ENCODE measurements at places on chromosomes 2 and 18.

DNA sequence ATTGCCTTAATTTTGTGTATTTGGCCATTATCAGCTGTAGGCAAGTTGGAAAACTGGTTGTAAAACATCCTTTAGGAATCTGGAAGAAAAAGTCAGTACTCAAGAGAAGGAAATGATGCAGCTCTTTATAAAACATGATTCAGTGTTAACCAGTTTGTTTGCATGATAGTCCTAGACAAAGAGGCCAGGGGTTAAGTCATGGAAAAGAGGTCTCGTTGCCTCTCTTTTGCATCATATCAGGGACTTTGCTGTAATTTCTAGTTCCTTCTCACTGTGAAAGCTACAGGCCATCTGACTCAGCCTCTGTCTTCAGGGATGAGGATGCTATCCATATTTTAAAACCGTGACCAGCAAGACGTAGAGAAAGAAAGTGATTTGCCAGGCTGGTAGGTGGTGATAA is 38.0 kb downstream of the NPAS2 start:
- DNase-seq, result no peak

- DNase-seq, result no peak
These were observed 4.1 kb upstream of the RMP24 start for GRCh38 chr18:35968278-35968880.

GRCh38 chr2:168730344-168730743 is 72.1 kb upstream of the NOSTRIN start:
- DNase-seq, result no peak

- DNase-seq, result no peak
These were observed 125.4 kb downstream of the TPO start for GRCh38 chr2:1538663-1539062.

DNA sequence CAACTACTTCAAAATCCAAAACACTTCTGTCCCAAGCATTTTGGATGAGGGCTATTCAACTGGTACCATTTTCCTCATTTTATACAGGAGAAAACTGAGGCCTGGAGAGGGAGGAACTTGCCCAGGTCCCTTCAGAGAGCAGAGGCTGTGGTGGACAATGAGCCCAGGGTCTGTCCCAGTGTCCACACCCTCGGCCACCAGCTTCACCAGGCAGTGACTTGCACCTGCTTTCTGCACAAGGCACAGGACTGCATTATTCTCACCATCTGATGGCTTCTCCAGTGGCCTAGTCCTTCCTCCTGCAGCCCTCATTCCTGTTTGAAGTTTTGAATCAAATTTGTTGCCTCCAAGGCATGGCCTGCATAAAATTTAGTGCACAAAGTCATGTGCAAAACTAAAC is 53.3 kb downstream of the RNF144A start:
- no peak for DNase-seq

GRCh38 chr18:75544051-75544481 is 116.6 kb upstream of the SMIM21 start:
- DNase-seq, result no peak

DNA sequence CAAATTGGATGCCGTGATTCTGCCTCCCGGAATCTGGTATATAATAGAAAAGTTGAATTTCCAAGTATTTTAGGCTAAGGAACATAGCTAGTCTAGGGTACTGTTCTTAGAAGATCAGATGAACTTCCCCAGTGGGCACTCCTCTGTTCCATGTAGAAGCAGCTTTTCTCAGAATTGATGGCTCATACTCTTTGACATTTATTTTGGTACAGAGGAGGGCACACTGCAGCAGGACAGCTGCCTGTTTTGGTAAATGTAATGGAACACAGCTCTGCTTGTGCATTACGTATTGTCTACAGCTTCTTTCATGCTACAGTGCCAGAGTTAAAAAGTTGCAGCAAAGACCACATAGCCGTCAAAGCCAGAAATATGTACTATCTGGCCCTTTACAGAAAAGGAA is 10.8 kb downstream of the YPEL5 start:
- DNase-seq, result no peak

DNA sequence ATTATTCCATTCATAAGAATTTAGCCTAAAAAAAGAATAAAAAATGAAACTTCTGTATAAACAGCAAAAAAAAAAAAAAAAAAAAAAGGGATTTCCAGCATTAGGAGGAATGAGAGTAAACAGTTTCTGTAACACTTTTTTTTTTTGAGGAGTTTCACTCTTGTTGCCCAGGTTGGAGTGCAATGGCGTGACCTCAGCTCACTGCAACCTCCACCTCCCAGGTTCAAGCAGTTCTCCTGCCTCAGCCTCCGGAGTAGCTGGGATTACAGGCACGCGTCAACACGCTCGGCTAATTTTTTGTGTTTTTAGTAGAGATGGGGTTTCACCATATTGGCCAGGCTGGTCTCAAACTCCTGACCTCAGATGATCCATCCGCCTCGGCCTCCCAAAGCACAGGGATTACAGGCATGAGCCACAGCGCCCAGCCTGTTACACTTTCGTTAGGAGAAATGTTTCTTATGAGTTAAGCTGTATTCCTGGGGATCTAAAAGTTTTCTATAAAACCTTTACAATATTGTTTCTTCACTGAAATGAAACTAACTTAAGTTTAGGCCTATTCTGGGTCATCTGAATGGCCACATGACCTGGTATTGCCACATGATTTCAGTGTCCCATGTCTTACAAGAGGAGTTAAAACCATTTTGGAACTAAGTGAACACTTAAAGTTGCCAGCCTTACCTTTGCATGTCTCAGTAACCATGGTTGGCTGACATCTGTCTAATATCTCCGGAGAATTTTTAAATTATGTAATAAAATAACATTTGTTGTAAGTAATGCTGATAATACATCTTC is 17.5 kb downstream of the SMAD2 start:
- no peak for DNase-seq

DNA sequence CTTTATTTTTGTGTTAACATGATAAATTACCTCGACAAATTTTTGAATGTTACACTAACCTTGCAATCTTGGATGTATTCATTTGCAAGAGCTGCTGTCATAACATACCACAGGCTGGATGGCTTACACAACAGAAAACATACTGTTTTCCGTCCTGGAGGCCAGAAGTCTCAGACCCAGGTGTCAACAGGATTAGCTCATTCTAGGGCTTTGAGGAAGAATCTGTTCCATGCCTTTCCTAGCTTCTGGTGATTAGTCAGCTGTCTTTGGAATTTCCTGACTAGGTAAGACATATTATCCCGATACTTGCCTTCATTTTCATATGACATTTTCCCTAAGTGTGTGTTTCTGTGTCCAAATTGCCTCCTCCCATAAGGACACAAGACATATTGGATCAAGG is 188.6 kb upstream of the CDH19 start:
- DNase-seq, result no peak

- no peak for DNase-seq
These were observed 682.0 kb downstream of the SATB2 start for GRCh38 chr2:198775737-198776136.

- DNase-seq, result no peak
These were observed 56.8 kb downstream of the SOX11 start for GRCh38 chr2:5748946-5749345.

- peak; percentile 3 for DNase-seq
These were observed 41.1 kb downstream of the LDAH start for GRCh38 chr2:20781656-20782265.

DNA sequence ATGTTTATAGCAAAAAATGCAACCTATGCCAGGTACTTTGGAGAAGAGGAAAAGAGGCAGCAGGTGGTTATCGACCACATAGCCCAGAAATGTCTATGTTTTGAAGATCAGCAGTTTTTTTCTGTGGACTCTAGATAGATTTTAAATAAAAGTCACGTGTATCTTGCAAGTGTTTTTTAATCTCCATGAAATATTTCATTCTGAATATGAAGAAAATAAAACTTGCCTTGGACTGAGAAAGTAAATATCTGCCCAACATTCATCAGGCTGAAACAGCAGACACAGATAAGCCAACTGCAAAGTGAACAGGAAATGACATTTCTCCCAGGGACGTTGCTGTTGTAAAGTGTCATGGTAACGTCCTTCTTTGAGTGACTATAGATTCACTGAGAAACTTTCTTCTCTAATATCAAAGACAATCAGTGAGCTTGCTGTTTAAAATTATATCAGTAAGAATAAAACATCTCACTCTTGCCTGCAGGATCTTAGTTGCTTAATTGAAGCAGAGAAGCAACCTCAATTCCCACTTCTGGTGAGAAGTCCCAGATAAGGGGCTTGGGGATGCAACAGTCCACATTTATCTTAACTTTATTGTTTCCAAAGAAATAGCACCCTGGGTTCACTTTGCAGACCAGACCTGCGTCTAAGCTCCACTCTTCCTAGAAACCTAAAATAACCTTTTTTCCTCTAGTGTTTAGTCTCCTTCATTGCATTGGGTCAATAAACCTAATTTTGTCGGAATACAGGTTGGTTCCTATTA is 6.3 kb downstream of the MYOM1 start:
- no peak for DNase-seq

GRCh38 chr2:69589973-69590652 is 53.4 kb downstream of the AAK1 start:
- no peak for DNase-seq

- DNase-seq, result no peak
These were observed 40.6 kb upstream of the TFPI start for GRCh38 chr2:187594801-187595200.

- DNase-seq, result peak; percentile 54
These were observed 13.3 kb upstream of the RAB17 start for GRCh38 chr2:237603718-237604362.

- DNase-seq, result no peak
These were observed 312.3 kb upstream of the KCNJ3 start for GRCh38 chr2:154386186-154386585.

DNA sequence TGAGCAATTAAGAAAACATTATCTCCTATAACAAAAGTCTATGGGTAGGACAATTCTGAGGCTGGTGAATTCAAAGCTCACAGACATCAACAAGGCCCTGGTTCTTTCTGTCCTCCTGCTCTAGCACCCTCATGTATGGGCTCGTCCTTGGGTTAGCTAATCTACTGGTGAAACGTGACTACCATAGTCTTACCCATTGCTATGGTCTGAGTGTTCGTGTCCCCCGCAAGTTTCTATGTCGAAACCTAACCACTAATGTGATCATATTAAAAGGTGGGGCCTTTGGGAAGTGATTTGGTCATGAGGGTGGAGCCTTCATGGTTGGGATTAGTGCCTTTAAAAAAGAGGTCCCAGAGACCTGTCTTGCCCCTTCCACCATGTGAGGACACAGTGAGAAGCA is 564.7 kb downstream of the TNS1 start:
- no peak for DNase-seq

DNA sequence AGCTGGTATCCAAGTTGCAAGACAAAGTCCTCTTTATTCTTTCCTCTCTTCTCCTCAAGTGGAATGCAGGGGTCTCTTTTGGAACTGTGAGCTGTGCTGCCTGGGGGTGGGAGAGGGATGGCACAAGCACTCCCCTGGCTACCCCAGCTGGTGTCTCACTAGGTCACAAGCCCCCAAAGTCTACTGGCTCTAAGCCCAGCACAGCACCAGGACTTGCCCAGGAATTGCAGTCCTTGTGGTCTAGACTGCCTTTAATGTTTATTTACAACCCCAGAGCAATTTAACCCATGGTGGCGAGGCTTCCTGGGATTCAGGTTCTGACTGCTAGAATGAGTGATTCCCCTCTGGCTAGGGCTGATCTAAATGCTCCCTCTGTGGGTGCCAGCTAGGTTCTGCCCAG is 199.0 kb upstream of the STK17B start:
- no peak for DNase-seq

DNA sequence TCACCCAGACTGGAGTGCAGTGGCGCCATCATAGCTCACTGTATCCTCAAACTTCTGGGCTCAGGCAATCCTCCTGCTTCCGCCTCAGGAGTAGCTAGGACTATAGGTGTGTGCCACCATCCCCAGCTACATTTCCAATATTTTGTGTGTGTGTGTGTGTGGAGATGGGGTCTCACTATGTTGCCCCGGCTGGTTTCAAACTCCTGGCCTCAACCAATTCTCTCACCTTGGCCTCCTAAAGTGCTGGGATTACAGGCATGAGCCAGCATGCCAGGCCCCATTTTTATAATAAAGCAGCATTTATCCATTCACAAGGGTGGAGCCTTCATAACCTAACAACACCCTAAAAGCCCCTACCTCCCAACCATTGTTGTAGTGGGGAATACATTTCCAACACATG is 52.5 kb upstream of the DTNB start:
- no peak for DNase-seq

- DNase-seq, result no peak
These were observed 142.3 kb upstream of the TANK start for GRCh38 chr2:161017780-161018470.

- DNase-seq, result no peak
These were observed 398.0 kb downstream of the CDH2 start for GRCh38 chr18:27778925-27779324.

All from T follicular helper cell (primary cell).